ENCODE measurements at places on chromosomes 7 and 10.

- DNase-seq, result no peak
Observed at GRCh38 chr10:86403183-86403797, 36.7 kb upstream of the GRID1 start.

DNA sequence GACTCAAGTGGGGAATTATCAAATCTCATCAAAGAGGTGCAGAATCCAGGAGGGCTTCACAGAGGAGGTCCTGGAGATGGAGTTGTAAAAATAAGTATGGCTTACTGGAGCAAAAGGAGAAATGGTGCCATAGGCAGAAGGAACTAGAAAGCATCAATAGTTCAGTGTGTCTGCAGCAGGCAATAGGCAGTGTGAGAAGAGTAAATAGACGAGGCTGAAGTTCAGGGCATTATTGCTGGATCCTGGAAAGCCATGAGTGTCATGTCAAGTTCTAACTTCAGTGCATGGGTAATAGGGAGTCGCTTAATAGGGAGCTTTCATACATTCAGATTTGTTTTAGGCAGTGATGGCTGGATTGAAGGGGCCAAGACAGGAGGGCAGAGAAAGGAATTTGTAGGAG, 39.3 kb downstream of the CYP26A1 start:
- DNase-seq, result no peak

DNA sequence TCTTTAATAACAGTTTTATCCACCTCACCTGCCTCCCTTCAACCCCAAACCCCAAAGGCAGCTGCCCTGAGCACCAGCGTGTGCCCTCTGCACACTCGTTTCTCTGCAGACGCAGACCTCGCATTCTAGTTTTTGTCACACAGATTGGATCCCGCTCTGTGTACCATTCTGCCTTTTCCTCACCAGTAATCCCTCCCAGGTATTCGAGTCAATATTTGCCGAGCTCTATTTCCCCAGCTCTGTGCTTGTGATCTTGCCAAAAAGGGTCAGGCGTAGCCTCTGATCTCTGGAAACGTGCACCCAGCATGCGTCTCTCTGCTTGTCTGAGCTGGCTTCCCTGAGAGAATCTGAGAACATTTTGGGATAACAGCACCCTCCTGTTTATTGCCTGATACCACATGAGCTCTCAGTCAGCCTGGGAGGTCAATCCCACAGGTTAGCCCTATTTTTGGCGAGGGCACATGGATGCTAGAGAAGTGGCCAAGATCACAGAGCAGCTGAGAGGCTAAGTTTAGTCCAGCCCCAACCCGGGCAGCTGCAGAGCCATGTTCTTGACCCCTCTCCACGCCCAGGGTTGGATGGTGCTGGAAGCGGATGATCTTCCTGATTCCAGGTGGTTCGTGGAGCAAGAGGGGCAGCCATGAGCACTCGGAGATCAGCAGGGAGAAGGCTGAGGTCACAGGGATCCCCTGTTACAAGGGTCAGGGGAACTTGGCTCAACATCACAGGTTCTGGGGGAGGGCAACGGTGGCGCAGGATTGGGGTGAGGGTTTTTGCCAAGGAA, 29.1 kb downstream of the FOXL3 start:
- DNase-seq, result no peak

DNA sequence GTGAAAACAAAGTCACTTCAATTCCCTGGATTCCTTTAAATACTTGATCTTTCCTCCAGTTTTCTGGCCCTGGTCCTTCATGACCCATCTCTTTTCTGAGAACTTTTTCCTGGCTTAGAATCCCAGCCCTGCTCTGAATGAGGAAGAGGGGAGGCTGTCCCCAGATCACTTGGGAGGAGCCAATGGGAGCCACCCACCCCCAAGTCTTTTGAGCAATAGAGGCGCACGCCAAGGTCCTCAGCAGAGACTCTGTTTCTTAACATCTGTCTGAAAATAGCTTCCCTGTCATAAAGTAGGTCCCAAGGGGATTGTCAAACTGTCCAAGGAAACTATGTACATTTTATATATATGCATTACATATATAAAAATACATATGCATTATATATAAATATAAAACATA, 126.8 kb downstream of the ADRA2A start:
- DNase-seq, result no peak

DNA sequence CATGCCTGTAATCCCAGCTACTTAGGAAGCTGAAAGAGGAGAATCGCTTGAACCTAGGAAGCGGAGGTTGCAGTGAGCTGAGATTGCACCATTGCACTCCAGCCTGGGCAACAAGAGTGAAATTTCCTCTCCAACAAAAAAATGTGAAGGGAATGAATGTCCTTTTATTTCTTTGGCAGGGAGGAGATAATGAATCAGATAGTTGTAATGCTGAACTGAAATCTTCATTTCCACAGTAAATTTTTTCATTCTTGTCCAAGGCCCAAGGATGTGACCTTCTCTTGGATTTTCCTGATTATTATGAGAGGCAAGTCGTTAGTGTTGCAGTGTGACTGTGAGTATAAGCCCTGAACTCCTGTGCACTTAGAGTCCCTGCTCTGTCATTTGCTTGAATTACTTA, 13.6 kb downstream of the STAMBPL1 start:
- no peak for DNase-seq

- DNase-seq, result no peak
Observed at GRCh38 chr7:4796453-4796852, 21.0 kb downstream of the AP5Z1 start.

- DNase-seq, result no peak
Observed at GRCh38 chr7:90520484-90520883, 51.0 kb downstream of the PTTG1IP2 start.

DNA sequence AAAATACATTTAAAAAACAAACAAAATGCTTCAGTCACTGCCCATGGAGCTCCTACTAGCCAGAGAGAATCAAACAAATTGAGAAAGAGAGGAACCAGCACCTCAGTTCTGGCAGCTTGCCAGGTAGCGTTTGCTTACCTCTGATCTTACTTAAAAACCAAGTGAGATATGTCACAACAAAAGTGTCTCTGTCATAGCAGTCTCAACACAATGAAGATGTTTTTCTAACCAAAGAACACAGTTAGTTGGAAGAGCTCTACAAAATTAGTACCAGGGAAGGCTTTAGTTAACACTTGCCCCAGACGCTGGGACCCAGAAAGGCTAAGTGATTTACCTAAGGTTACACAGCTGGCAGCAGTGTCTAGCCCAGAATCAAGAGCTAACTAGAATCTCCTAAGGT, 3.4 kb downstream of the DOCK4 start:
- DNase-seq, result peak; percentile 12

DNA sequence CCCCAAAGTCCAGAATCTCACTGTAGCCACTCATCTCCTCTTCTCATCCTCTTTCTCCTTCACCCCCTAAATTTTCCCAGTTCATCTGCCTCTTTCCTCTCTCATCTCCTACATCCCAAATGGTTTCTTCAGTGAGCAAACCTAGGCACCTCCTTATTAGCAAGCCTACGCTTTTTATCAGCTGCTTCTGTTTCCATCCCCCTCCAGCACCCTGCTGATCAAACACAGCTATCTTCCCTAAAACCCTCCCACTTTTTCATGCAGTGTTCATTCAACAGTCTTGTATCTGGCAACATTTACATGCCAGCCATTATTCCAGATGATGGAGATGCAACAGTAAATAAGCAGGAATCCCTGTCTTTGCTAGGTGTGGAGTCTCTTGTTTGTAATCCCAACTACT, 3.3 kb upstream of the ABRAXAS2 start:
- no peak for DNase-seq

DNA sequence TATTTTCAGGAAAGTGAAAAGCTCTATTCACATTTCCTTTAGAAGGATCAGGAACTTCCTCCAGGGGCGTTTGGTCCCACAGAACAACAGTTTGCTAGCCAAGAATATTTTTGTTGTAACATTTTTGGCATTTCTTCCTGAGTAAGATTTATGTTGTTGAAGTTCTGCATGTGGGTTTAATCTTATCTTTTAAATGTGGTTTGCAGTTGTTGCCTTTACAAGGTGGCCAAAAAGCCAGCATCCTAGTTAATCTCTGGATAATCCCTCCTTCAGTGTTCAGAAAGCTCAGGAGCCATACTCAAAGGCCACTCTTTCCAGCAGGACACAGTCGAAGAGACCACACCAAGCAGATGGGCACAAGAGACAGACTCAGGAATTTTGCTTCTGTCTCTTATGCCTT, 30.0 kb downstream of the SLC26A4 start:
- DNase-seq, result no peak

- DNase-seq, result no peak
Observed at GRCh38 chr10:110181451-110181850, 26.0 kb upstream of the MXI1 start.

DNA sequence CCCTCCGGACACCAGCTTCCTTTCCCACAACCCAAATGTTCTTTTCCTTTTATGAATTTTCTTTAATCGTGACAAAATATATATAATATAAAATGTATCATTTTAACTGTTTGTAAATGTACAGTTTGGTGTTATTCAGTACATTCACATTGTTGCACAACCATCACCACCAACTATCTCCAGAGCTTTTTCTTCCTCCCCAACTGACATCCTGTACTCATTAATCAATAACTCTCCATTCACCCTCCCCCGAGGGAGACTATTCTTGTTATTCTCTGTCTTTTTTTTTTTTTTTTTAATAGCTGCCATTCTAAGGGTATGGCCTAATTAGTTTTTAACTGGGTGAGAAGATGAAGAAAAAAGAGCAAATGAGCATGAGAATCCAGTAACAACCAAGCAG, 30.6 kb upstream of the ITGB1 start:
- DNase-seq, result no peak

DNA sequence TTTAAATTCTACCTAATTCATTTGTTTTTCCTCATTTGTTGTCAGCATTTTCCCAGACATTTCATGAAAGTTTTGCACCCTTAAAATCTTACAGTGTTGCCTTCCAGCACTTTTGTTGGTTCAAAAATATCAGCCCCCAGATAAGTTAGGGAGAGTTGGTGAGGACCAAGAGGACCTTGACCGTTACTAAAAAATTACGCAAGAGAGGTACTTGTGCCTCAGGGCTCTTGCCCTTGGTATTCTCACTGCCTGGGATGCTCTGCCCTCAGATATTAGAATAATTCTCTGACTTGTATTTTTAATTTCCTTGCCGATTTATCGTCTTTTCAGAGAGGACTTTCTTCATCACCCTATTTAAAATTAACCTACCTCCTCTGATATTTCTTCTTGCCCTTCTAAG, 3.5 kb upstream of the AKR1B15 start:
- no peak for DNase-seq
